Left ventricle myocardium inferior (tissue), 1 donor: ENCODE measurements at places on chromosomes 6 and 20.

GRCh38 chr6:96613291-96613999, 50.5 kb downstream of the FHL5 start:
- H3K27me3 ChIP-seq = no peaks in the 10 kb centered on the region
- no peaks in the 10 kb centered on the region for H3K4me1 ChIP-seq
- no peaks in the 10 kb centered on the region for H3K36me3 ChIP-seq
- no peak overlapping the region for H3K4me3 ChIP-seq

- peak overlapping the region; percentile 98 for H3K27ac ChIP-seq
- H3K4me3 ChIP-seq = peak overlapping the region; percentile 99
- no peaks in the 10 kb centered on the region for H3K27me3 ChIP-seq
- H3K36me3 ChIP-seq = no peaks in the 10 kb centered on the region
- DNase-seq = peak; percentile 29
Measured at GRCh38 chr20:47502271-47503239, 868 bp downstream of the NCOA3 start.

DNA sequence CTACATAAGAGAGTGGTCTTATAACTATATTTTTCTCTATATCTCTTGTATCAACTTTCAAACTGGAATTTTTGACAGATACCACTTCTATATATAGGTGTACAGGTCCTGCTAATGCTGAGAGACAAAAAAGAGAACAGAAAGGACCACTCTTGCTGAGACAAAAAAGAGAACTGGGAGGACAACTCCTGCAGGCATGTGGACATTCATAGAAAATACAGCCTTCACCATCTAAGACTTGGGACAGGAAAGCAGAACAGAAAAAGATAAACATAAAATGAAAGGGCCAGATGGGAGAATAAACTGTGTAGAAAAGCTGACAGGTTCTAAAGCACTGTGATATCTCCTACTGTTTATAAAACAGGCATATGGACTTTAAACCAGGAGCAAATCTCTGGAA, 541.0 kb upstream of the ADGRB3 start:
- no peaks in the 10 kb centered on the region for H3K27me3 ChIP-seq
- H3K27ac ChIP-seq = no peak overlapping the region
- no peak overlapping the region for H3K4me3 ChIP-seq
- DNase-seq = no peak

GRCh38 chr6:166905013-166905412, 51.3 kb downstream of the RNASET2 start:
- H3K27ac ChIP-seq = no peak overlapping the region
- H3K36me3 ChIP-seq = no peaks in the 10 kb centered on the region
- DNase-seq = no peak
- no peak overlapping the region for H3K4me3 ChIP-seq

- no peak overlapping the region for H3K27ac ChIP-seq
- peaks cover 27% of the 10 kb centered on the region for H3K27me3 ChIP-seq
- no peaks in the 10 kb centered on the region for H3K36me3 ChIP-seq
- H3K4me3 ChIP-seq = no peak overlapping the region
Measured at GRCh38 chr6:99905209-99906106, 88.6 kb downstream of the MCHR2 start.

DNA sequence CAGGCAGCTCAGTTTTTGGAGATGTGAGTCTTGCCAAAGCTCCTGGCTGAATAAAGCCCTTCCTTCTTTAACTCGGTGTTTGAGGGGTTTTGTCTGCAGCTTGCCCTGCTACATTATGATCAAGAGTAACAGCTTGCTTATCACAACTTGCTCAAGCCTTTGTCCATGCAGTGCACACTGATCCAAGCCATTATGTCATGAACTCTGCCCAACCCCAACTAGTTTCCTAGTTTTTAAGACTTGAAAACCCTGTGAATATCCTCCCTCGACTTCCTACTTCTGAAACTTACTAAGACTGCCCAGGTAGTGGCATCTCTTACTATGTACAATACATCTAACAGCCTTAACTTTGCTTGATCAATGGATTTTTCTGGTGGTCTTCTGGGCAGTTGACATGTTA, 50.3 kb upstream of the ADGRF4 start:
- no peak for DNase-seq
- no peaks in the 10 kb centered on the region for H3K27me3 ChIP-seq
- H3K4me3 ChIP-seq = no peak overlapping the region
- no peaks in the 10 kb centered on the region for H3K36me3 ChIP-seq
- H3K4me1 ChIP-seq = peaks cover 21% of the 10 kb centered on the region

- H3K27me3 ChIP-seq = no peaks in the 10 kb centered on the region
- no peaks in the 10 kb centered on the region for H3K4me1 ChIP-seq
- H3K4me3 ChIP-seq = no peak overlapping the region
- DNase-seq = no peak
Measured at GRCh38 chr6:14505401-14505800, 387.8 kb downstream of the CD83 start.

GRCh38 chr6:100382031-100382430, 82.7 kb downstream of the SIM1 start:
- H3K4me3 ChIP-seq = no peak overlapping the region
- H3K4me1 ChIP-seq = no peaks in the 10 kb centered on the region
- no peak for DNase-seq
- H3K36me3 ChIP-seq = no peaks in the 10 kb centered on the region
- no peaks in the 10 kb centered on the region for H3K27me3 ChIP-seq

DNA sequence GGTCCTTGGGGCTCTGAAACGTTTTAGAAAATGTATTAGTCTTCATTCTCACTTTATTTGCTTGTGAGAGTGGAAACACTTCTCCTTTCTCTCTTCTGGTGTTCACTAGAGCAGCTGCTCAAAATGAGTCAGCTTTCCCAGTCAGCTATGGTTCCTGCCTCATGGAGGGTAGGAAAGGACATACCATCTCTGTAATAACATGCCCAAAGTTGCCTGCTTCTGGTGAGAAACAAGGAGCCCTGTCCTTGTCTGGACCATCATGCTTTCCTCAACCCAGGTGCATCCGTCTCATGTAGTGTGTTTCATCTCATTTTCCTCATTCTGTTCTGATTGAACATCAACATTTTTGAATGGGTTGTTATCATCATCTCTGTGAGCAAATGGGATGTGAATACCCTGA, 17.1 kb upstream of the TINAG start:
- DNase-seq = no peak
- no peak overlapping the region for H3K27ac ChIP-seq
- no peaks in the 10 kb centered on the region for H3K27me3 ChIP-seq
- H3K36me3 ChIP-seq = no peaks in the 10 kb centered on the region
- H3K4me1 ChIP-seq = no peaks in the 10 kb centered on the region
- H3K4me3 ChIP-seq = no peak overlapping the region
